Nephron progenitor cell (in vitro differentiated cells): ENCODE measurements at places on chromosomes 7 and 10.
A peak's percentile ranks its signal among the peaks of the same experiment; 100 is the strongest.

DNA sequence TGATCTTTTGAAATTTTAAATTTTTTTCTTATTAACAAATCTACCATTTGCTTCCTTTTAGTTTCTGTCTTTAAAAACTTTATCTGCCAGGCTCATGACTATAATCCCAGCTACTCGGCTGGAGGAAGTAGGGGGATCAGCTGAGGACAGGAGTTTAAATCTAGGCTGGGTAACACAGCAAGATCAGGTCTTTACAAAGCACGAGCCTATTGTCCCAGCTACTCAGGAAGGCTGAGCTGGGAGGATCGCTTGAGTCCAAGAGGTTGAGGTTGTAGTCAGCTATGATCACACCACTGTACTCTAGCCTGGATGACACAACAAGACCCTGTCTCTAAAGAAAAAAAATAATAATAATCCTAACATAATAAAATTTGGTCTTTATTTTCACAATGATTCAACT lies 17.5 kb downstream of the DPY19L1 start:
- DNase-seq = no peak
- H3K27me3 ChIP-seq = no peaks in the 10 kb centered on the region
- peaks cover 7% of the 10 kb centered on the region for H3K4me1 ChIP-seq
- no peak overlapping the region for H3K27ac ChIP-seq
- peaks cover 35% of the 10 kb centered on the region for H3K36me3 ChIP-seq

DNA sequence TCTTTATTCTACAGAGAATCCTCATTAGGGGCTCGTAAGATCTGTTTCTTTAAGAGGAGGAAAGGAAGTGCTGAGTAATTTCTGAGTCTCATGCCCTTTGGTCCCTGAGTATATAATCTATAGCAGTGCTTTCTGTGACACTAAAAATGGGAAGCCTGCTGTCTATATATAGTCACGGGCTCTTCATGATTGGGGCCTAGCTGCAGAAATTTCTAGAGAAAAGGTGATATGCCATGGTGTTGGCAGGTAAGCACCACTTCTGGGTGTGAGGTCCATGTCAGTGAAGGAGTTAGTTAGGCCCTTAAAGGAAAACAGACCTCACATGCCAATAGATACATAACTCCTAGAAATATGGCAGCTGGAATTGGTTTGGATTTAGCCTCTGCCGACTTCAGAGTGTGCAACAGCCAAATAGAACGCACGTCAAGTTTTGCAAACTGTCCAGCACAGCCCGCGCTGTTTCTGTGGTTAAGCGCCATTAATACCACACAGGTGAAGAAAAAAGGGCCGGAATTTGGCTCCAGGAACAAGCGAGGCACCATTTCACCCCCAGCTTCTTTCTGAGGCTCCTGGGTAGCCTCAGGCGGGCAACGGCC lies 123.2 kb downstream of the TACC2 start:
- H3K36me3 ChIP-seq = peaks cover 22% of the 10 kb centered on the region
- H3K27ac ChIP-seq = peak overlapping the region; percentile 39
- DNase-seq = no peak
- peak overlapping the region; percentile 80 for H3K4me3 ChIP-seq

DNA sequence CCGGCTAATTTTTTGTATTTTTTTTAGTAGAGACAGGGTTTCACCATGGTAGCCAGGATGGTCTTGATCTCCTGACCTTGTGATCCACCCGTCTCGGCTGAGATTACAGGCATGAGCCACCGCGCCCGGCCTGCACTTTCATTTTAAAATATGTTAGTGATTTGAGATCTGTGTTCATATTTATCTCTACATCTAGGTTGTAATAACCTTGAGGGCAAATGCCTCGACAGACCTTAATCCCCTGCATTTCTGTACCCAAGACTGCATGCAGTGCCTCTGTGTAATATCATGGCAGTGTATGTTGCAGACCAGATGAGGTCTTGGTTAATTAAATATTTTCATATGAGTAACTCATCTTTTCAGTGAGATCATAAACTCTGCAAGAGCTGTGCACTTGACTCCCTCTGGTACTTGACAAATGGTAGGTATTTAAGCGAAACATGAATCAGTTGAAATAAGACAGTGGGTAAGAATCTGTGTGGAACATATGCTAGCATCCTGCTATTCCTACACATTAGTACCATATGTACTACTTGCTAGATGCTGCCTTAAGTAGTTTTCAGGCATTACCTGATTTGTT lies 673.9 kb upstream of the ANKRD30A start:
- H3K36me3 ChIP-seq = no peaks in the 10 kb centered on the region
- no peaks in the 10 kb centered on the region for H3K27me3 ChIP-seq
- DNase-seq = no peak
- H3K4me1 ChIP-seq = peaks cover 37% of the 10 kb centered on the region

- peak overlapping the region; percentile 92 for H3K27ac ChIP-seq
- H3K36me3 ChIP-seq = peaks cover 51% of the 10 kb centered on the region
- no peak for DNase-seq
- peaks cover 20% of the 10 kb centered on the region for H3K4me1 ChIP-seq
- no peaks in the 10 kb centered on the region for H3K27me3 ChIP-seq
These were observed 6.0 kb downstream of the PPIA start for GRCh38 chr7:44802418-44803025.

- DNase-seq = no peak
- H3K4me3 ChIP-seq = no peak overlapping the region
- H3K36me3 ChIP-seq = no peaks in the 10 kb centered on the region
- peaks cover 16% of the 10 kb centered on the region for H3K4me1 ChIP-seq
- H3K27ac ChIP-seq = no peak overlapping the region
These were observed 16.3 kb downstream of the GCK start for GRCh38 chr7:44172803-44173424.

DNA sequence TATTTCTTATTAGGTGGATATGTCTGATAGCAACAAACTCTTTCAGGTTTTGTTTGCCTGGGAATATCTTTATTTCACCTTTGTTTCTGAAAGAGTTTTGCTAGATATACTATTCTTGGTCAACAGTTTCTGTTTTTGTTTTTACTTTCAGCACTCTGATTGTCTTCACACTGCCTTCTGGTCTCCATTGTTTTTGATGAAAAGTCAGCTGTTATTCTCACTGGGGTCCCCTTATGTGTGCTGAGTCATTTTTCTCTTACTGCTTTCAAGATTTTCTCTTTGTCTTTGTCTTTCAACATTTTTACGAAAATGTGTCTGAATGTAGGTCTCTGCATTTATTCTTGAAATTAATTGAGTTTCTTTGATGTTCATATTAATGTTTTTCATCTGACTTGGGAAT lies 15.2 kb upstream of the RASSF4 start:
- no peak overlapping the region for H3K27ac ChIP-seq
- H3K4me1 ChIP-seq = peaks cover 9% of the 10 kb centered on the region
- H3K4me3 ChIP-seq = no peak overlapping the region
- DNase-seq = no peak
- peaks cover 6% of the 10 kb centered on the region for H3K27me3 ChIP-seq

GRCh38 chr10:102485093-102485784 lies 17.3 kb downstream of the ACTR1A start:
- H3K27me3 ChIP-seq = peaks cover 3% of the 10 kb centered on the region
- DNase-seq = no peak
- no peak overlapping the region for H3K4me3 ChIP-seq
- H3K4me1 ChIP-seq = no peaks in the 10 kb centered on the region

DNA sequence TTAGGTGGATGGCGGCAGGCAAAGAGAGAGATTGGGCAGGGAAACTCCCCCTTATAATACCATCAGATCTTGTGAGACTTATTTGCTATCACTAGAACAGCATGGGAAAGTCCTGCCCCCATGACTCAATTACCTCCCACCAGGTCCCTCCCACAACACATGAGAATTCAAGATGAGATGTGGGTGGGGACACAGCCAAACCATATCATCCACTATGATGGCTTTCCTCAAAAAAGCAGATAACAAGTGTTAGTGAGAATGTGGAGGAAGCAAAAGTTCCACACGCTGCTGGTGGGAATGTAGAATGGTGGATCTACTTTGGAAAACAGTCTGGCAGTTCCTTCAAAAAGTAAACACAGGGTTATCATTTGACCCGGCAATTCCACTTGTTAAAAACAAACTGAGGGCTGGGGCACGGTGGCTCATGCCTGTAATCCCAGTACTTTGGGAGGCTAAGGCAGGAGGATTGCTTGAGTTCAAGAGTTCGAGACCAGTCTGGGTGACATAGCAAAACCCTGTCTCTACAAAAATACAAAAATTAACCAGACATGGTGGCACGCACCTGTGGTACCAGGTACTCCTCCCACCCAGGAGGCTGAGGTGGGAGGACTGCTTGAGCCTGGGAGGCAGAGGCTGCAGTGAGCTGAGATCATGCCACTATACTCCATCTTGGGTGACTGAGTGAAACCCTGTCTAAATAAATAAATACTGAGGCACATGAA lies 161.4 kb upstream of the EEPD1 start:
- H3K4me1 ChIP-seq = peaks cover 30% of the 10 kb centered on the region
- no peaks in the 10 kb centered on the region for H3K36me3 ChIP-seq
- DNase-seq = no peak
- H3K27ac ChIP-seq = no peak overlapping the region

- H3K27me3 ChIP-seq = peaks cover 20% of the 10 kb centered on the region
- no peak within 1 kb of the TSS for H3K27ac ChIP-seq
- H3K36me3 ChIP-seq = no peaks in the 10 kb centered on the region
- no peaks in the 10 kb centered on the region for H3K4me1 ChIP-seq
- peak; percentile 30 for DNase-seq
These were observed at the start of gene DGKB for GRCh38 chr7:14902589-14903067. DGKB (minus strand) TSS chr7:14902751.

DNA sequence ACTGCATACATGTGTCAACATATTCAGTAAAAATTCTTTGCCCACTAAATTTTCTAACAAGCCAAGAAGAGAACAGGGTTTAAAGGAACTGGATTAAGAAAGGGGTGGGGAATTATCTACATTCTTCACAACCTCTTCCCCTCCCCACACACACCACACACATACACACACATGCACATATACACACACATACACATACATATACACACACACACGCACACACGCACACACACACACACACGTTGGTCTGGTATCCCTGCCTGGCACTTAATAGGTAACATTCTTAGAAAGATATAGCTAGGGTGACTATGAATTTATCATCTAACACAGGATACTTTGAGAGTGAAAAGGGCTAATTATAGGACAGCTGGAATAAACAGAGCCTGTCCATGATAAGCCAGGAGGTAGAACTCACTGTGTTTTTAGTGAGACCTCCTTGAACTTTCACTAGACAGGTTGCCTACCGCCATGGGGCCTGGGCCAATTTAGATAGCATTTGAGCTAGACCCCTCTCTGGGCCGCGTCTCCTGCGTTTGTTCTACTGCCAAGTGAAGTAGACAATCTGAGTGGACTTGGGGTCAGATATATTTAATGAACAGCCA lies 33.1 kb upstream of the EPC1 start:
- peaks cover 6% of the 10 kb centered on the region for H3K27me3 ChIP-seq
- H3K4me1 ChIP-seq = no peaks in the 10 kb centered on the region
- peaks cover 6% of the 10 kb centered on the region for H3K36me3 ChIP-seq

GRCh38 chr7:127598318-127598717 lies 4.8 kb downstream of the FSCN3 start:
- no peak for DNase-seq
- no peak overlapping the region for H3K27ac ChIP-seq
- peaks cover 14% of the 10 kb centered on the region for H3K27me3 ChIP-seq
- no peak overlapping the region for H3K4me3 ChIP-seq
- no peaks in the 10 kb centered on the region for H3K4me1 ChIP-seq
- H3K36me3 ChIP-seq = no peaks in the 10 kb centered on the region

GRCh38 chr10:85537561-85537960 lies 829.0 kb downstream of the GRID1 start:
- no peak overlapping the region for H3K27ac ChIP-seq
- H3K27me3 ChIP-seq = no peaks in the 10 kb centered on the region
- no peak for DNase-seq
- H3K4me1 ChIP-seq = peaks cover 37% of the 10 kb centered on the region

- DNase-seq = no peak
- H3K4me1 ChIP-seq = no peaks in the 10 kb centered on the region
- H3K4me3 ChIP-seq = no peak overlapping the region
- no peaks in the 10 kb centered on the region for H3K36me3 ChIP-seq
- H3K27ac ChIP-seq = no peak overlapping the region
These were observed 174.8 kb upstream of the AGR3 start for GRCh38 chr7:17056491-17057142.

- peaks cover 59% of the 10 kb centered on the region for H3K4me1 ChIP-seq
- no peaks in the 10 kb centered on the region for H3K36me3 ChIP-seq
- H3K27ac ChIP-seq = no peak overlapping the region
- H3K27me3 ChIP-seq = peaks cover 55% of the 10 kb centered on the region
These were observed 163.5 kb downstream of the SH3PXD2A start for GRCh38 chr10:103691723-103692435.

- H3K4me1 ChIP-seq = peaks cover 19% of the 10 kb centered on the region
- H3K4me3 ChIP-seq = no peak overlapping the region
- H3K27ac ChIP-seq = no peak overlapping the region
These were observed 59.9 kb downstream of the ADARB2 start for GRCh38 chr10:1677307-1677939.

GRCh38 chr10:104831272-104831671 lies 190.2 kb downstream of the SORCS3 start:
- H3K36me3 ChIP-seq = no peaks in the 10 kb centered on the region
- no peak overlapping the region for H3K4me3 ChIP-seq
- peaks cover 16% of the 10 kb centered on the region for H3K4me1 ChIP-seq
- peaks cover 4% of the 10 kb centered on the region for H3K27me3 ChIP-seq
- no peak for DNase-seq
